Right atrium auricular region (tissue), 2 donors: ENCODE measurements at places on chromosomes 1 and 21. TPM values are rescaled to one million over a fixed set of nuclear protein-coding genes. Genes with fewer than 3 reads are reported as not detected.

DNA sequence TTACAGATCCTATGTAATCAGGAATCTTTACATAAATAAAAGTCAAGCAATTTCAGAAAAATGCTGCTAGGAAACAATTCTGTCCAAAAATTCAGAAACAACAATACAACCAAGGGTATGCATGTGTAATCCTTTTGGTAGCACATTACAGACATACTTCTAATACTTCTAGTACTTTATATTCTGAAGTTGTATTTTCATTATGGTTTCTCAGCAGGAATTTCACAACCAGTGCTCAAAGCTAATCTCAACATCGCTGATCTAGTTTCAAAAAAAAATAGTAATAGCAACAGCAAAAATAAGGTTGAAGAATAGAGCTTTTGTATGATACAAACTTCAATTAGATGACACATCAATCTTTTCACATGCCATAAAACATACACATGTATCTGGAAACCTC, 545.2 kb downstream of the LTN1 start:
- no peak for DNase-seq

Gene FAM78B
- total RNA-seq = 1.8 TPM

- no peak for DNase-seq
Observed at GRCh38 chr1:208251911-208252835, 8.0 kb upstream of the PLXNA2 start.

Gene RIIAD1
- total RNA-seq = not detected

DNA sequence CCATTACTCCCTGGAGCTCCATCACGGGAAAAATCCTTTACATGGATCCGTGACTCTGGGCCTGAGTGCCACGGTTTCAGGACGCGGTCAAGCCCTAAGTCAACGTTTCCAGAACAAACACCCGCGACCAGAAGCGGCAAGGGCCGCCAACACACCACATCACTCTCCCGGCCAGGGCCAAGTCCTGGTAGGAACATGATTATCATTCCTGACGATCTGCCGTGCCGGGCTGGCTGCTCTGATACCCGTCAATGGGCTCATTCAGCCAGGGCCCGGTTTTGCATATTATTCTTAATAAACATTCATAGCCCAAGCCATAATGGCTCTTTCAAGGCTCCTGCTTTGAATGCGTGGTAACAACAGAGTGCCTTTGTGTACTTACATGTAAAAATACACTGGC, 44.6 kb upstream of the SIM2 start:
- no peak for DNase-seq

Gene PAPPA2
- 1.2 TPM for total RNA-seq

Gene OR2L13
- total RNA-seq = not detected

Gene UMODL1
- total RNA-seq = not detected

Gene MYOG
- not detected for total RNA-seq

Gene COL6A2
- total RNA-seq = 252 TPM

Gene PWP2
- 10.4 TPM for total RNA-seq

DNA sequence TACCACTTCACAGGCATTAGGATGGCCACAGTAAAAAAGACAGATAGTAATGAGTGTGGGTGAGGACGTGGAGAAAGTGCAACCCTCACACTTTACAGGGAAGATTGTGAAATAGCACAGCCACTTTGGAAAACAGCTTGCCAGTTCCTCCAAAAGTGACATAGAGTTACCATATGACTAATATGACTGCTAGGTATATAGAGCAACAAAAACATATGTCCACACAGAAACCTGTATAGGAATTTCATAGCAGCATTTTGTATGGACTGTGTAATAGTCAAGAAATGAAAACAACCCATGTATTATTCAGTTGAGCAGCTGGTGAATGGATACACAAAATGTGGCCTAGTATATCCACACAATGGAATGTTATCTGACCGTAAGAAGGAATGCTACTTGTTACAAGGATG, 30.4 kb upstream of the LBR start:
- no peak for DNase-seq

DNA sequence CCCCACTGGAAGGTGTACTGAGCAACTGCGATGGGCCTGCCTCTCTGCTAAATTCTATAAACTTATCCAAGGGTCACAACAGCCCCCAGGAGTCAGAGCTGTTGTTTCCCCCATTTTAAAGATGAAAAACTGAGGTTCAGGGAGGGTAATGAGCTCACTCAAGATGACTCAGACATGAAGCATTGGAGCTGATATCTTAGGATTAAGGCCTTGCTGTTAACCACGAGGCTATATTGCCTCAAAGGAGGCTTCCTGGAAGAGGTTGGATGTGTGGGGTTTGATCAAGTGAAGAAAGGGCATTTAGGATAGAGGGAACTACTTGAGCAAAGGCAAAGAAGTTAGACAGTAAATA, 6.7 kb downstream of the LDLRAP1 start:
- no peak for DNase-seq

- DNase-seq = no peak
Observed at GRCh38 chr21:42164064-42164789, 54.7 kb upstream of the ABCG1 start.

Gene TNFSF4
- total RNA-seq = 1.0 TPM

Gene ZNF697
- total RNA-seq = 14.8 TPM

Gene KLHDC7A
- total RNA-seq = not detected

Gene ARHGAP30
- 1.4 TPM for total RNA-seq

GRCh38 chr1:21270086-21270689, 20.1 kb downstream of the ECE1 start:
- DNase-seq = peak; percentile 88

DNA sequence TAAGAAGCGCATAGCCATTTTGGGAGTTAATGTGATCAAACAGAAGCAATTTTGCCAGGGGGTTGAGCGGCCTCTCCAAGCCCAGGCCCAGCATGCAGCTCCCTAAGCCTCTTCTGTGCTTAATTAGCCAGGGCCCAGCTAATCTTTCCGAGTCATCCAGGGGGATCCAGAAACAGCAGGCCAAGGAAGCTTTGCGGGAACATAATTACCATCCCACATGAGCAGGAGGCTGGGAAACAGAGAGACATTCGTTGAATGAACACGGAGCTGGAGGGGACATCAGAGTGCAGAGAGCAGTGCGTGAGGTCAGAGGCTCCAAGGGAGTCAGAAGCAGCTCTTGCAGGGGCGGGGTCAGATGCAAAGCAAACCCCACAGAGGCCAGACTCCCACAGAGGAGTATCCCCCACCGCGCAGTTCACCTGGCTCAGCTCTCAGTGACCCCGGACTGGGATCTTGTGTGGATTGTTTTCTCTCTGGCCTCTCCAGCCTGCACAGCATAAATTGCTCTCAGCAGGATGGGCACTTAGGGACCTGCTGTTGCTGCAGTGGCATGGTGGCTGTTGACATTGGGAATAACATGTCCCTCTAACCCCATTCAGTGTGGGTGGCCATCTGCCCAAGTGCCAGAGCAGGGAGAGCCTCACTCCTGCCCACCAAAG, 657.4 kb downstream of the AJAP1 start:
- DNase-seq = no peak

Gene THEMIS2
- 7.4 TPM for total RNA-seq

GRCh38 chr1:9413071-9413876, 120.6 kb downstream of the SPSB1 start:
- DNase-seq = peak; percentile 78

Gene KCNH1
- not detected for total RNA-seq

- no peak for DNase-seq
Observed at GRCh38 chr1:156451505-156452160, 48.9 kb downstream of the MEF2D start.

GRCh38 chr1:198776602-198777029, 137.8 kb downstream of the PTPRC start:
- DNase-seq = peak; percentile 64

Gene MYOM3
- 98.7 TPM for total RNA-seq

Gene TMCC2
- 8.5 TPM for total RNA-seq

DNA sequence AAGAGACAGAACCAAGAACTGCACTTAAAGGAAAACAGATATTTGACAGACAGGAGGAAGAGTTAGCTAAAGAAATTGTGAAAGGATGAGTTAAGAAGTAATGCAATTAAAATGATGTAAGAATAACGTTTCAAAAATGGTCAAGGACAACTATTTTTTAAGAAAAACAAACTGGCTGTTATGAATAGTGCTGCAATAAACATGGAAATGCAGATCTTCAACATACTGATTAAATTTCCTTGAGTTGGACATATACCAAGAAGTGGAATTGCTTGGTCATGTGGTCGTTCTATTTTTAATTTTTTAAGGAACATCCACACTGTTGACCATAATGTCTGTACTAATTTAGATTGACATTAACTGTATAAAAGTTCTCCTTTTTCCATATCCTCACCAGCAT, 23.1 kb upstream of the PHTF1 start:
- no peak for DNase-seq

Gene STUM
- total RNA-seq = 0.70 TPM

Gene SLC16A4
- total RNA-seq = 8.9 TPM

Gene HAO2
- total RNA-seq = not detected

- DNase-seq = no peak
Observed at GRCh38 chr1:73065339-73066041, 783.2 kb upstream of the NEGR1 start.

DNA sequence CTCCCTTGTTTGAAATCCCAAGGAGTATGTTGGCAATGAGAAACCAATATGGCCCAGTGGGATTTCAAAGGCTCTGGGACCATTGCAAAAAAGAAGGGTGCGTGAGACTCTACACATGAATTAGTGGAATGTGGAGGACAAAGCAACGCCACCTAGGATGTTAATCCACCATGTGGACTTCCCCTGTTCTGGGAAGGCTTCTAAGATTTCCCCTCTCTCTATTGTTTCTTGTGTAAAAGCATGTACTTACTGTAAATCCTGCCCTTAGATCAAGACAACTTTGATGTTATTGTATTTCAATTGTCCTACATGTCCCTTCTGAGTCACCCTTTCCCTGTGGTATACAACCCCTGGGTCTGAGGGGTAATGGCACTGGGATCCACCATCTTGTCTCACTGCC, 4.7 kb upstream of the ACADM start:
- no peak for DNase-seq

- no peak for DNase-seq
Observed at GRCh38 chr1:229844675-229845074, 218.6 kb downstream of the URB2 start.

Gene PALMD
- 55.0 TPM for total RNA-seq

- DNase-seq = no peak
Observed at GRCh38 chr1:85404408-85404807, 60.6 kb downstream of the DDAH1 start.

- no peak for DNase-seq
Observed at GRCh38 chr21:15406791-15407190, 323.0 kb upstream of the USP25 start.

GRCh38 chr1:203744075-203744972, 20.7 kb upstream of the LAX1 start:
- peak; percentile 76 for DNase-seq

Gene ANKRD65
- 2.2 TPM for total RNA-seq

DNA sequence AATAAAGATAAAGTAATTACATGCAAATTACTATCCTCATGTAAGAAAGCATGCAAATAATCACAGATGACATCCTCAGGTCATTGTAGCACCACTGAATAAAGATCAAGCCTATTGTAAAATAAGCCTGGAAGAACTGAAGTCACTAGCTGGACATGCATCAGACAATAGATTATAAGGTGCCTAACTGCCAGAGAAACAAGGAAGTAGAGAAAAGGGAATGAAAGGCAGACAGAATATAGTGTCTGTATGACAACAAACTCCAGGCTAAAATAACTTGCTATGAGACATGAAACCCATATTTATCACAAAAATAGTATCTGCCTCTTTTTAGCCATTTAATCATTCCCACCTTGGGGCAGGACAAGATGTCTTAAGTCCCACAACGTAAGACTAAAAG, 108.7 kb downstream of the ENAH start:
- no peak for DNase-seq

Gene CTSS
- total RNA-seq = 7.3 TPM

- DNase-seq = no peak
Observed at GRCh38 chr1:1150100-1150499, 23.6 kb upstream of the TTLL10 start.

GRCh38 chr1:42381280-42381673, 685 bp downstream of the RIMKLA start:
- no peak for DNase-seq

Gene SPOCD1
- total RNA-seq = 0.43 TPM

Gene NCAM2
- total RNA-seq = 2.3 TPM

DNA sequence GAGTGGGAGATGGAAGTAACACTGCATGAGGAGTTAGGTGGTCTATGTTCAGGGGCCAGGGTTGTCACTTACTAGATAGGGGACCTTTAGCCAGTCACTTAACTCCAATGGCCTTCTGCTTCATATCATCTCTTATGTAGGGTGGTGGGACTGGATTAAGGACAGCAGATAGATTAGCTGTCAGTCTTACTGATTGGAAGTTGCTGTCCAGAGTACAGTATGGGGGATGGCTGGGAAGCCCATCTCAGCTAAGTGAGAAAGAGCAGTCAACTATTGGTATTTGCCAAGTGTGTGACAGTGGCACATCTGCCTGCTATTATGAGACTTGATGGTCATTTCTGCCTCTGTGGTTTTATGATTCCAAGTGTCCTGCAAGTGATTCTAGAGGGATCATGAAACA, 130.9 kb downstream of the FGGY start:
- DNase-seq = no peak

GRCh38 chr1:185821612-185822385, 87.6 kb downstream of the HMCN1 start:
- no peak for DNase-seq

DNA sequence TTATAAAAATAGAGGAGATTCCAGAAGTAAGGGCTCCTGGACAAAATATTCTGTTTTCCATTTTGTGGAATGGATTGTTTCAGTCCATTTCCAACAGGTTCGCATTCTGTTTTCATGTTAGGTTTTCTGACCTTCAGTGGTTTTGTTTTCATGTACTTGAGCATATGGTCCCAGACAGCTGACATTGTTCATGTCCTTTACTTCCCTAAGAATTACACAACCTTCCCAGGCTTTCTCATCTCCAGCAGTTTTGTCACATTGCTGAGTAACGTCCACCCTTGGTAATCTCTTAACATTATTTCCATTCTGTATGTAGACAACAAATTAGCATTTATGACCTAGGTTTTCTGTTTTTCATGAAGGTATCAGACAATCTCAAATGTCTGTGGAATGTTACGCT, 21.0 kb upstream of the ERRFI1 start:
- no peak for DNase-seq

DNA sequence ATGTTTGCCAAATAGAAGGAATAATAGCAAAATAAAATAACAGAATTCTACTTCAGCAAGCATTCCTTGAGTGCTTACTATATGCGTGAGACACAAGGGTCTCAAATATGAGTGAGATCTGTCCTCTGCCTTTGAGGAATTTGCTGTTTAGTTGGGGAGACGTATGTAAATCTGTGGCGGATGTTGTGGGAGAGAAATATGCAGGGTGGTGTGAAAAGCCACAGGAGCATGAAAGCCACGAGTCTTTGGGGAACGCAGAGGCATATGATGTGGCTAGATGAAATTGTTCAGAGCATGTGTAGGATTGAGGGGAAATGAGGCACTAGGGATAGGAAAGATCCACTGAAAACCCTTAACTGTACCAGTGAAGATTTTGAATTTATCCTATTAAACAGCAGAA, 244.4 kb downstream of the PBX1 start:
- DNase-seq = no peak
